ENCODE measurements at places on chromosomes 7 and 10.
A peak's percentile ranks its signal among the peaks of the same experiment; 100 is the strongest.

DNA sequence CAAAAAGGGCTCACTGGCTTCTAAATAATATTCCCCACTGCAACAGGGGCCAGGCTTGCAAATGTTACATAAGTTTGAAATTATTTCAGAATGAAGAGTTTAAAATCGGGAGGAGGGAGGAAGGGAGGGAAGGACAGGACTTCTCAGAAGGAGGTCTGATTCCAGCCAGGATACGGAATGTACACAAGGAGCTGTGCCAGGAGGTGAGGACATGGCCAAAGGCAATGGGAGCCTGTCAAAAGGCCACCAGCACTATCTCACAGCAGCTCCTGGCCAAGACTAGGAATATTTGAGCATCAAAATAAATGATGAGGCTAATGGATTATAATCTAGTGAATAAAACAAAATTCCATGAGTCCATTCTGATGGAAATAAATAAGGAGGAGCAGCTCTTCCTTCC, 18.6 kb upstream of the DRGX start:
- no peak for DNase-seq

DNA sequence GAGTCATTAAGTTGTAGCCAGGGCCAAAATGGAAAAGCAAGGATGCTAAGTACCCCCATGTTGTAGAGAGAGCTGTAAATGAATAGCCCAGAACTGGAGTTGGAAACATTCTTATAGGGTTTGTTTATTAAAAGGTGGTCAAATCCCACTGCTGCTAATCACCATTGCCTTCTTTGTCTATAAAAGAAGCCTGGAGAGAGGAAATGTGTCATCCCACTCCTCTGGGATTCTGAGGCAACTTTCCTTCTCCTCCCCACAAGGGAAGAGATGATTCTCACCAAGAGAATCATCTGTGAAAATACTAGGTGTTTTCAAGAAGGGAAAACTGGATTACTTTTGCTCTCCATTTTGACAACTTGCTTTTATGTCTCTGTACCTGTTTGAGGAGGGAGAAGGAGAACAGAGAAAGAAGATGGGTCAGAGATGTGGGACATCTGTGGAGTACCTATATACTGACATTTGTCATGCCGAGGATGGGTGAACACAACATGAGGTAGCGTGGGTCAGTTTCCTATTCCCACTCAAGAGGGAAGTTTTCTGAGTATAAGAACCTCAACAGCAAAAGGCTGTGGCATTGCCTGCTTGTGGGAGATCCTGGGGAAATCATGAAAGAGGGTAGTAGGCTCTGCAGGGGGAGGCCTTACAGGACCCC, 262.2 kb downstream of the KIF20B start:
- DNase-seq = no peak

DNA sequence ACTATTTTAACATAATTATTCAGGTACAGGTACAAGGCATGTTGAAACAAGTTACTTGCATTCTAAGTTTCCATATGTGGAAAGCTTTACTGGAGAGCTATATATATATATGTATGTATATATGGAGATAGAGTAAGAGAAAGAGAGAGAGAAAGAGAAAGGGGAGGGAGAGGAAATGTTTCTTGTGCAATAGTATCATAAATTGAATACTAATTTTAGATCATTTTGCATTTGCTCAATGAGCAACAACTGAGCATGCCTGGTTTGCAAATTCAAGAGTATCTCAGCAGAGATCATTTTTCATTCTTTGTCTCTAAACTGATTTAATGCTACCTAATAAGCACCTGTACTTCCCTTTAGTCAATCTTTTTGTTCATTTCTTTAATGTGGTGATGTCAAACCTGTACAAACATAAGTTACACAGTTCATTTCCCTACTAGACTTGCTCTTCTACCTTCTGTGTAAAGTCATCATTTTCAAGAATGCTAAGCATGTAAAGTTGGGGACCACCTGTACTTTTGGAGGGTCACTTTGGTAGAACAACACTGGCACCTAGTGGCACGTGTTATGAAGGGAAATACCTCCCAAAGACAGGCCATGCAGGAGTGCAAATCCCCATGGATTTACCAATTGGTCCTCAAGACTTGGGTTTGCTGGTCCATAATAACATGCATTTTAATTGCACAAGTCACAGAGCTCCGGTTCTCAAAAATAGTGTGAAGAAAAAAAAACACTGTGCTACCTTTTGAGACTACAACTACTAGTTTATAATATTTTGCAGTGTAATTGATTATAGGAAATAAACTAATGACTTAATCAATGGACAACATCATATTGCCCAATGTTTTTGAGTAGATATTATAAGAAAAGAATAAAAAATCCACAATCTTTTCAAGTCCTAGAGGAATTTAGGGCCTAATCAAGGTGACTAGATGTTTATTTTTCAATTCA, 431.2 kb upstream of the IGFBP3 start:
- DNase-seq = no peak

DNA sequence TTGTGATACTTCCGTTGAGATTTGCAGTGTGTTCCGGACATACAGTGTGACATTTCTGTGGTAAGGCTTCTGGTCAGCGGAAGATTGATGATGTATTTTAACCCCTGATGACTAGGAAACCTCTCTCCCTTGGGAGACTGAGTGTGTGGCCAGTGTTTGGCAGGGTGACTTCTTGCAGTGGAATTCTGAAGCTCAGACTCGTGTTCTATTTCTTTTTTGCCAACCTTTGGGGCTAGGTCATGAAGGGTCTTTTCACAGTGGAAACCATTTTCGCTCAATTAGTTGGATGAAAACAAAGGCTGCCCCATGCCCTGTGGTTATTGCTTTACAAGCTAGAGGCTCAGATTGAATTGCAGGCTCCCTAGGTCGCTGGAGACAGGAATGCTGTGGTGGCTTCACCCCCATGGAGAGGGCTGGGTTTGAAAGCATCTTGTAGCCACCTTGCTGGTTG, 288.9 kb downstream of the BBS9 start:
- DNase-seq = no peak

GRCh38 chr7:46015107-46015868, 94.2 kb upstream of the IGFBP3 start:
- DNase-seq = no peak

GRCh38 chr10:114022766-114023597, 20.7 kb upstream of the ADRB1 start:
- no peak for DNase-seq

DNA sequence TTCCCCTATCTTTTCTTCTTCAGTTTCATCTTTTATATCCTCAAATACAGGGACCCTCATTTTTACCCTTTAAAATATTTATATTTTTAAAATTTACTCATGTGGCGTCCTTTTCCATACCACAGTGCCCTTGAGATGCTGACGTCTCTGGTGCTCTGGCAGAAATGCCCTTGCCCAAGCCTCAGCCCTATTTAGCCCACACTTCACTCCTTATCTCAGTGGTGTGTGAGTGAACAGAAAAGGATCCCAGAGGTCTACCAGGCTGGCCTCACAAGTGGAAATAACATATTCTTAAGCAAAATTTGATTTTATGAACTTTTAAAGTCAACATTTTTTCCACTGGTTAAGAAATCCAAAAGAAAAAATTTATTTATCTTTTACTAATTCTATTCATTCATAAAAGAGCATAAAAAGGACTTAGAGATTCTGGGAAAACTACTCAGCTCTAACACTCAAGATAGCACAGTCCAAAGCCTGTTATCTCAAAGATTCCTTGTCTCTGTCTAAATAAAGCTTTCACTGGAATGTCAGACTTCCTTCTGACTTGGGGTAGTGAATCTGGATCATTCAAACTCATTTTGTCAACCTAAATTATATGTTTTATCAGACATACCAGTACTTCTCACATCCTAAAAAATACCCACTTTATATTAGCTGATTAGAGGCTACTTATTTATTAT, at the start of gene NEBL:
TSS of gene NEBL (minus strand) at position 166 of the 680 bp plus-strand sequence. CDS start at position 60, 106 bp downstream.
- DNase-seq = no peak

DNA sequence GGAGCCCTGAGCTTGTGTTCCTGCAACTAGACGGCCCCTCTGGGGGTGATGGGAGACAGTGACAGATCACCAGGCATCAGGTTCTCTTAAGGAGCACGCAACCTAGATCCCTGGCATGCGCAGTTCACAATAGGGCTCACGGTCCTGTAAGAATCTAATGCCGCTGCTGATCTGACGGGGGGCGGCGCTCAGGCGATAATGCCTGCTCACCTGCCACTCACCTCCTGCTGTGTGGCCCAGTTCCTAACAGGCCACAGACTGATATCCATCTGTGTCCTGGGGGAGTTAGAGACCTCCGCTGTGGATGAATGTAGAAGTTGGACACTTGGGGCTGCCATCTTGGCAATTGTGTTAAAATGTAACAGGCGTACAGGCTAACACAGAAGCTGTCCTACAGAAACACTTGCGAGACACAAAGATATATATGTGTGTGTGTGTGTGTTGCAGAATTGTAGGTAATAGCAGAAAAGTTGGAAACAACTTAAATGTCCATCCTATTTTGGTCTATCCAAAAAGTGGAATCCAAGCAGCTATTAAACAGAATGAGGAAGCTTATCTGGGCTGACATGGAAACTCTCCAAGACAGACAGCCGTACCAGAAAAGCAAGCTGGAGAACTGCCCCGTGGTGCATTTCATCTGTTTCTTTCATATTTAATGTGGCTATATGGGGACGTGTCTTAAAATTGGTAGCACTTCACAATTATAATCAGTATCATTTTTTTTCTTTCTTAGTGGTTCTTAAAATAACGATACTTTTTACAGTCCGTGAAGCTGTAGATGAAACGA, 82.8 kb downstream of the MKI67 start:
- no peak for DNase-seq

- no peak for DNase-seq
Observed at GRCh38 chr7:4013793-4014192, 668.3 kb upstream of the FOXK1 start.

- no peak for DNase-seq
Observed at GRCh38 chr7:136528329-136528728, 340.1 kb upstream of the CHRM2 start.

GRCh38 chr7:84665339-84665738, 470.8 kb upstream of the SEMA3A start:
- no peak for DNase-seq

GRCh38 chr7:45103958-45104843, 7.3 kb downstream of the TBRG4 start:
- no peak for DNase-seq

DNA sequence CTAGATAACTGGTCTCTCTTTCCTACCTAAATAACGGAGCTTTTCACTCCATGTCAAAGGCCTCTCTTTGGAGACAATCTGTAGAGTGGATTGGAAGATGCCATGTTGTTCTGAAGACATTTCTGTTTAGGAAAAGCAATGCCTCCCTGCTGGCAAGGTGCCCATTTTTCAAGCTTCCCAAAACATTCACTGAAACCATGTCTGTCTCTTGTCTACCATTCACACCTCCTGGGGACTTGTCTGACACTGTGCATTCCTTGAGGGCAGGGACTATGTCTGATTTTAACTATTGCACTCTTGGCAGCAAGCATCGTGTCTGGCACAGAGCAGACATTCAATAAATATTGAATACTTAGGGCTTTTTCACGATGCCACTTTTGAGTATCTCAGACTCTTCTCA, 528.9 kb upstream of the NRP1 start:
- no peak for DNase-seq

DNA sequence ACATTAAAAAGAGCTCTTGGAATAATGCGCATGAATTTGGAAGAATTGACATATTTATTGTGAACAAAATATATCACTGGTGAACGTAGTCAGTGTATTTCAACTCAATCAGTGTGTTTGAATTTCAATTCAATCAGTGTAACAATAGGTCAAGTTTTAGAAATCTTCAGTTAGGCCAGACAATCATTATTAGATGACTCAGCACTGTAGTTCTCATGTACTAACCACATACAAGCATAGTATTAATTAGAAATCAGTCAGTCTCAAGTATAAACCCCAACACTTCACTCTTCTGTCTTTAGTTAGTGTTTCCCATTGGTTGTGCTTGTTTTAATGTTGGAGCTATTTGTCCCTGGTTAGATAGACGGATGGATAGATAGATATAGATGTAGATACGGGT, 1247.9 kb downstream of the NXPH1 start:
- no peak for DNase-seq

- peak; percentile 15 for DNase-seq
Observed at GRCh38 chr10:116836902-116837523, 12.3 kb upstream of the ENO4 start.

DNA sequence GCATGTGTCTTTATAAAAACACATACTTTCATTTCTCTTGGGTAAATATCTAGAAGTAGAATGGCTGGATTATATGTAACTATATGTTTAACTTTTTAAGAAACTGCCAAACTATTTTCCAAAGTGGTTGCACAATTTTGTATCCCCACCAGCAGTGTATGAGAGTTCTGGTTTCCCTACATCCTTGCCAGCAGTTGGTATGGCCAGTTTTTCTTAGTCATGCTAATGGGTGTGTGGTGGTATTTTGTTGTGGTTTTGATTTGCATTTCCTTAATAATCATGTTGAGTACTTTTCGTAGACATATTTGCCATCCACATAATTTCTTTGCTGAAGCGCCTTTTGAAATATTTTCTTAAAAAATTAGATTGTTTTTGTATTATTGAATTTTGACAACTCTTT, 60.3 kb downstream of the NEUROG3 start:
- no peak for DNase-seq

GRCh38 chr7:15751191-15751701, 64.8 kb upstream of the MEOX2 start:
- DNase-seq = no peak

GRCh38 chr7:9013940-9014339, 580.5 kb downstream of the NXPH1 start:
- DNase-seq = no peak

GRCh38 chr7:23014681-23015080, 751 bp upstream of the HYCC1 start:
- no peak for DNase-seq

- DNase-seq = no peak
Observed at GRCh38 chr10:78964274-78964951, 104.4 kb upstream of the ZMIZ1 start.

DNA sequence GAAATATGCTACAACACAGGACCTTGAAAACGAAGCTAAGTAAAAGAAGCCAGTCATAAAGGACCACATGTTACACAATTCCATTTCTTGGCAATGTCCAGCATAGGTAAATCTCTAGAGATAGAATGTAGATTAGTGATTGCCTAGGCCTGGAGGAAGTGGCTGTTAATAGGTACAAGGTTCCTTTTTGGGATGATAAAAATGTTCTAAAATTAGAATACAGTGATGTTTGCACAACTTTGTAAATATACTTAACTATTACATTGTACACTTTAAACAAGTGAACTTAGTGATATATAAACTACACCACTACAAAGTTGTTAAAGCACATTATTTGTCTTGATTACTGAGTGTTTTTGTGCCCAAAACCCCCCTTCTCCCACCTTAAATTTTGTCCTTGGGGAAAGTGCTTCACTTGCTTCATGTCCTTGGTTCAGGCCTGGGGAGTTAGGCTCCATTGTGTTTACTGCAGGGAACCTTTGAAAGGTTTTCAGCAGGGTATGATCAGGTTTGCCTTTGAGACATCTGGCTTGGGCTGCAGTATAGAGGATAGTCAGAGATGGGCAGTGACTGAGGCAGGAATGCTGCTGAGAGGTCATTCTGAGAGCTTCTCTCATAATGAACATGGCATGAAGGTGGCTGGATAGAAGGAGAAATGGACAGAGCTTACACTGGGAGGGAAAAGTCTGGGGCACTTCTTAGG, 1052.6 kb downstream of the REEP3 start:
- no peak for DNase-seq

GRCh38 chr7:142379201-142379885, 121.5 kb upstream of the PRSS58 start:
- DNase-seq = no peak

Data from NCI-H2107 (cell line).